NCI-H82 (cell line): ENCODE measurements at places on chromosomes 2 and 18.
A peak's percentile ranks its signal among the peaks of the same experiment; 100 is the strongest.

GRCh38 chr18:950882-951495 lies 46.3 kb downstream of the ADCYAP1 start:
- no peak for DNase-seq

DNA sequence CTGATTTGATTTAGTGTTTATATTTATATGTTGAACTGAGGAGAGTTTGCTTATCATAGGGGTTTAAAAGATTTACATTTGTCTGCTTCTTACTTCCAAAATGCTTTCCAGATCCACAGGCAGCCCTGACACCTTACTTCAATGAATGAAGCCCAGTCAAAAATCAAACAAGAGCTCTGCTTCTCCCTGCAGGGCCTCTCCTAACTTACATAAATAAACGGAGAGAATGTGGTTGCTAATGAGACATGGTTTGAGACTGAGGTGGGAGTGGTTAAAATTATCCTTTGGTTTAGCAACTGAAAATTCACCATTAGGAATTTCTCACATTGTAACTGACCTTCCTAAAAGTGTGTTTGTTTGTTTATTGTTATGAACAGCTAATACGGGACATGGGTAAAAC lies 612.3 kb upstream of the FANCL start:
- DNase-seq, result peak; percentile 8

- DNase-seq, result no peak
Observed at GRCh38 chr2:240249423-240250149, 109.1 kb upstream of the OTOS start.

DNA sequence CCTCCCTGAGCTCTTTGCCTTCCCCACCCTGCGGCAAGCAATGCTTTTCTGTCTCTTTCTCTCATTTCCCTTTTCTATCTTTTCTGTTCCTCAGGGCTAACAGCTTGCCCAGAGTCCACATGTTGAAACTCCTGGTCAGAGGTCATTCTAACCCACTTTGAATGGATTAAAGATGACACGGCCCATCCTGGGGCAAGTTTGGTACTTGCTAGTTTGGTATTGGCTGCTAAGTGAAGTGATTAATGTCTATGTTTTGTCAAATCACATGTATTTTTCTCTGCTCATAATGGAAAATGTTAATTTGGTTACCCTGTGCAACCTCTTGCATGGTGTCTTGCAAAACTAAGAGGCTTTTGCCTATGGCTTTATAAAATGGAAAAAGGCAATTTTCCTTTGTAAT lies 960.2 kb downstream of the CNTNAP5 start:
- DNase-seq, result no peak

GRCh38 chr2:123770996-123771720 lies 253.9 kb upstream of the CNTNAP5 start:
- DNase-seq, result no peak

DNA sequence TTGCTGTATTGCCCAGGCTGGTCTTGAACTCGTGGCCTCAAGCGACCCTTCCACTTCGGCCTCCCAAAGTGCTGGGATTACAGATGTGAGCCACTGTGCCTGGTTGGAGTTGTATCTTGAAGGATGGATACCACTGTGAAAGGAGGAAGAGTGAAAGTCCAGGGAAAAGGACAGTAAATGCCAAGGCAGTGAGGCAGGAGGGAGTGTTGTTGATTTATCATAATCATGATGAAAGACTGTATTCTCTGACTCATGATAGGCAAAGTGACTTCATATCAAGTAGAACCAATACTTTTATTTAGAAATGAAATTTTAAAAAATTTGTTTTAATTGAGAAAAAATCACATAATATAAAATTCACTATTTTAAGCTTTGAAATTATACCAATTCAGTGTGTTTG lies 162.3 kb downstream of the ARHGAP28 start:
- DNase-seq, result no peak

GRCh38 chr2:240204431-240205276 lies 64.2 kb upstream of the OTOS start:
- no peak for DNase-seq

DNA sequence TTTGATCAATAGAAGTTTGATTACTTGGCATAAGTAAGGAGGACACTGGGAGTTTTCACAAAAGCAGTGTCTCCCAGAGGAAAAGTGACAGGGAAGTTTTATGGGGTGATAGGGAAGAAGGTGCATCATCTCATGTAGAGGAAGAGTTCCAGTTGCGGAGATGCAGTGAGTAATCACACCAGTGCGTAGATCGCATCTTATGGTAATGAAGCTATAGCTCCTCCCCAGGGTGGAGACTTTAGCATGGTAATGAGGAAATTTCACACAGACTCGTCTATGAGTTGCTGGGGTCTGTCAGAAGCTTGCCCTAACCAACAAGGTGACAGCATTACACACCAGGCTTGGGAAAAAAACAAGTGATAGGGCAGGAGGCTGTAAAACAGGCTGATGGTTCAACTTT lies 49.0 kb downstream of the KYNU start:
- no peak for DNase-seq

DNA sequence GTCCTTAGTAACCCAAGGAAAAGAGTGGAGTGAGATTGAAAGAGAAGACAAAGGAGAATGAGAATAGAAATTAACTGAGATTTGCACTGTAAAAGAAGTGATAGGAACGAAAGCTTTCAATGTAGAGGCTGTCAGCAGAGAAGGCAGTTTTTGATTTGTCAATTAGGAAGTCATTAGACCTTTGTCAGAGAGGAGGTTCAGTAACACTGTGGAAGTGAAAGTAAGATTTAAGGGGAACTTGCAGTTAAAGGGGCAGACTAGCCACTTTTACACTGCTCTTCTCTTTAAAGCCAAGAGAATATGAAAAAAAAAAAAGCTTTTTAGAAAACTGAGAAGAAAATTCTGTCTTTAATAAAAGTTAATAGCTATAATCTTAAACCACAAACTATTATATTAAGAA lies 11.5 kb upstream of the KYNU start:
- no peak for DNase-seq

DNA sequence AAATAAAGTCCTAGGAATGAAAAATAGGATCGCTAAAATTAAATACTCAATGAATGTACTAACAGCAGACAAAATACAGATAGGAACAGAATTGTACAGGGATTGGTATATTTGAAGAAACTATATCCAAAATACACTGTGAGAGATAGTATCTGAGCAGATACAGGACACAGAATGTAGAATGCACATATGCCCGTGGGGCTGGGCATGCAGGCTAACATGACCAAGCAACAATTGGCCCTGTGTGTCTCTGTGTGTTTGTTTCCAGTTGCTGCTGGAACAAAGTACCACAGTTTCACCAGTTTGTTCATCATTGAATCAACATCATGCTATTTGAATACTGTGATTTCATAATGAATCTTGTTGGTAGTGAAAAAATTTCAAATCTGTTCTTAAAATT lies 127.6 kb downstream of the PMAIP1 start:
- DNase-seq, result peak; percentile 1

DNA sequence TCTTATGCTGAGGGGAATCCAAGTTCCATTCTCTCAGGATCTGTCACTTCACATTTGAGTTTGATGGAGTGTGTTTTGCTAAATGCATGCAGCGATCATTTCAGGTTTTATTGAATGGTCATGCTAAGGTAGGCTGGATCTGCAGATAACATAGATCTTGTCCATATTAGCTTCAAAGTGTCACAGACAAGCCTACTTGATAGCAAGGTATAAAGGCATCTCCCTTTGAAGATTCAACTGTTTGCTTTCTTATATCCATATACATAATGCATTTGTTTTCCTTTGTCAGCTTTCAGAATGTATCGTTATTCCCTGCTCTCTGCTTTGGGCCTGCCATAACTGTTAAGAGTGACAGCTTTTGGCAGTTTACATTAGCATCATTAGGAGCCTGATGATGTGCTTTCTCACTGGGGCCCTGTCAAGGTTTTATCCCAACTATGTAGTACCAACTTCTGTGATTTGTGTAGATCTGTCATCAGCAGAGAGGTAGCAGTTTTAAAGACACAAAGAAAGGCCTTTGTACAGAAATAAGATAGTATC lies 604.3 kb upstream of the CDH7 start:
- no peak for DNase-seq

GRCh38 chr2:53460347-53460746 lies 307.3 kb upstream of the CHAC2 start:
- DNase-seq, result no peak

DNA sequence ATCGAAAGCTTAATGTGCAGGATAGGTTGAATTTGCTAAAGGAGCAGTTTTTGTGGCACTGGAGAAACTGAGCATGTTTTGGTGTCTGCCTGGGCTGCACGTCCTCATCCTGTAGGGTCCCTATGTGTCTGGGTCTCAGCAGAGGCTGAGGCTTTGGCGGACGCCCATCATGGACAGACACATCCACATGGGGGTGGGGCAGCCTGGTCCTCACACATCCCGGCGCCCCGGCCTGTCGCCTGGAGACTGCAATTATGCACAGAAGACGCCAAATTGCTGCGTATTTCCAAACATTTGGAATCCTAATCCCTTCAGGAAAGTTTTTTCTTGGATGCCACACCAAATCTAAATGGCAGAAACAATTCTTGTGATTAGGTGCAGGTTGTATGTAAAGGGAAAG lies 128.2 kb upstream of the TWIST2 start:
- no peak for DNase-seq

GRCh38 chr2:129001926-129002325 lies 683.3 kb upstream of the HS6ST1 start:
- no peak for DNase-seq

DNA sequence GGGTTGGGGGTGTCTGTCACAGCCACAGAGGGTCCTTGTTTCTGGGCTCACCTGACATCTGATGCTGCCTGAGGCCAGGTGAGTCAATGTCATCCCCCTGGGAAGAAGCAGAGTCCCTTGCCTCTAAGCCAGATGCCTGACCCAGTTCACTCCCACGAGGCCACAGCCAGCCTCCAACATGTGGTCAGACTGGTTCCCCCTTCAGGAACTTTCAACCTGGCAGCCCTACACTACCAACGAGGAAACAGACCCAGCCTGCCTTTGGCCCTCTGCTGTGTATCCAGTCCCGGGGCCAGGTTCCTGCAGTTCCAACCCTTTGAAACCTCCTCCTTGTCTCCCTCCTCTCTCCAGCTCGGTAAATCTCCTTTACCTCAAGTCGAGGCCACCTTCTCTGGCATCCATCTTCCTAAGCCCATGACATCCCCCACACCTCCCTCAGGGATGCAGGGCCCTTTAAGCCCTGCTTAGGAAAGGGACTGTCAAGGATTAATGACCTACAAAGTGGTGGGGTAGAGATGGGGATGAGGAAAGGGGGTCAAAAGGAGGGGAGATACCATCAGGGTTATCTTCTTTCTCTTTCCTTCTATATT lies 49.2 kb upstream of the SMAD2 start:
- DNase-seq, result peak; percentile 97

DNA sequence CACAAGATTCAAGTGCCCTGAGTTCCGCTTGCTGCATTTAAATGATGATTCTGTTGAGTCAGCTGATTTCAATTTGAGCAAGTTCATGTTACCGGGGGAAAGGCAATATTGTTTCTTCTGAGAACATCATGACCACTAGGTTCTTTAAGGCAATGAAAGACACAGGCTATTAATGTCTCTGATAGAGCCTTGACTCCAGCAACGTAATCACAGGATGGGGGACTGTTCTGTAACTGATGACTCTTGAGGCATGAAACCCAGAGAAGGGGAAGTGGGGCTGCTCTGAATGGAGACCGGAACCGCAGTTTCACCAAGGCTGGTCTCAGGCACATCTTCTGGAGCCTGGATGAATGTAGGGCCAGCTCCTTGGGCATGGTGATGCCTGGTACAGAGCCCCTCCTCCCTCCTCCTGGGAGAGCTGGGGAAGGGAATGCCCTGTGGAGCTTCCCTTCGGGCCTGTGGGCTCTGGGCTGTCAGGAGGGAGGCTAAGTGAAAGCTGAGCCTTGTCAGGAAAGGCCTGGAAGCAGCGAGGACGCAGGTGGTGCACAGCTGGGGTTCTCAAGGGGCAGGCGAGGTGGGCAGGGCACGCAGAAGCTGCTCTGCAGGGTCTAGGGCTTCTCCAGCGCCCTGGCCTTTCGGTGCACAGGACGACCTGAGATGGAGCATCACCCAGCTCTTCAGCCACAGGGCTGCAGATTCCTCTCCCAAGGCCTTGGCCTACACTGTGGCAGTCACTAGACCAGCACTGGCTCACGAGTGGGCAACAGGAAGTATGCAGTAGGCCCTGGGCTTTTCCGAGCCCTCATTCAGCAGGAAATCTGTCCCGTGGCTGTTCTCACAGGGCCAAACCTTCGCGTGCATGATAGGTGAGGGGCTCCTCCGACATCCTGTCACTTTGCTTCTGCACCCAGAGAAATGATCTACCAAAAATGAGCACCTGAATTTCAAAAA lies 36.6 kb upstream of the PRLH start:
- no peak for DNase-seq
